BE2C (cell line): ENCODE measurements at places on chromosomes 6 and 20.
A peak's percentile ranks its signal among the peaks of the same experiment; 100 is the strongest.

GRCh38 chr6:3531481-3531880 lies 74.6 kb upstream of the SLC22A23 start:
- DNase-seq, result no peak

GRCh38 chr6:71502168-71502567 lies 213.6 kb downstream of the OGFRL1 start:
- DNase-seq, result no peak

DNA sequence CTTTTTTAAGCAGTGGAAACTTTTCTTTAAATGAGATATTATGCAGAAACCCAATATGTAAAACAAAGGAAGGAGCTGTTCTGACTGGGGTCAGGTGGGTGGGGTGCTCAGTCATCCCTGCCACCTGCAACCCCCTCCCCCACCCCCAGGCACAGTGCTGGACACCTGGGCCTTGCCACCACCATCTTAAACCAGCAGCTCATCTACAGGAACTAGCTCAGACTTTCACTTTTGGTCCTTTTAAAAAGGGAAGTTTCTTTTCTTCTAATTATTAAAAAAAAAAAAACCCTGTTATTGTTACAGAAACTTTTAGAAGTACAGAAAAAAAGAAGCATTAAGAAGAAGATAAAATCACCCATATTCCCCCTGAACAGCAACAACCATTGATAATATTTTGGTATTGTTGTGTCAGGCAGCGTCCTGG lies 37.1 kb downstream of the PPP1R16B start:
- no peak for DNase-seq

DNA sequence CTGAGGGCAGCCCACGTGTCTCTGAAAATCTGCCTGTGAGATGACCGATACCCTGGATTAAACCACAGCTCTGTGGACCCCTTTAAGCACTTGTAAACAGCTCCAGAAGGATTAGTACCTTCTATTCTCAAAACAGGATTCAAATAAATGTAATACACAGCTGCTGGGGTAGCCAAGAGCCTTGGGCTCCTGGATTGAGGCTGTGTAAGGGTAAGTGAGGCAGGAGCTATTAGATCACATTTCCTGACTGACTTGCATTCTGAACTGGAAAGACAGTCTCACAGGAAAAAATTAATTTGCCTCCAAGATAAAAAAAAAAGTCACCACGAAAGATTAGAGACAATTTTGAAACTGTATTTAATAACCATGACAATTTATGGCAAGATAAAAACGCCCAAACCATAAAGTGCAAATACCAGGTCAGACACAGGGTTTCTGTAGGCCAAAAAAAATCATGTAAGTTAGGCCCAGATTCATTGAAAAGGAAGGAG lies 78.0 kb downstream of the TRMT11 start:
- DNase-seq, result no peak

GRCh38 chr20:32356622-32357374 lies 1.3 kb upstream of the ASXL1 start:
- no peak for DNase-seq

DNA sequence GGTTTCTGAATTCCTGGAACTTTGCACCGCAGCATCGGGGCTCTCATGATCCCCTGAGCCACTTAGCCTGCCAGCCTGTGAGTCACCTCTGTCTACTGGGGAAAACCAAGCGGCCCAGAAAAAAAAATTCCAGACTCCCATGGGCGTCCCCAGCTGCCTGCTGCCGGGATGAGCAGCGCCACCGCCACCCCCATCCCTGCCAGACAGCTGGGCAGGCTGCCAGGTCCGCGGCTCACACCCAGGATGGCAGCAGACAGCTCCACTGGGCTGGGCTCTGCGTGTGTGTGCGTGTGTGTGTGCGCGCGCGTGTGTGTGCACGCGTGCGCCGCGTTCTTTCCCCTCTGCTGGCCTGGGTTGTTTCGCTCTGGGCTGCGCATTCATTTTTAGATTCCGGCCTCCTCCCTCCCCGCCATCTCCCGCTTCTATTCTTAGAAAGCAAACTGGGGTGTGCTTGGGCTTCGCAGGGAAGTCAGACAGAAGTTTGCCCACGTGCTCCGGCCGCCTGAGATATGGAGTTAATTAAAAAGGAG lies 38.9 kb upstream of the PMEPA1 start:
- DNase-seq, result peak; percentile 98

DNA sequence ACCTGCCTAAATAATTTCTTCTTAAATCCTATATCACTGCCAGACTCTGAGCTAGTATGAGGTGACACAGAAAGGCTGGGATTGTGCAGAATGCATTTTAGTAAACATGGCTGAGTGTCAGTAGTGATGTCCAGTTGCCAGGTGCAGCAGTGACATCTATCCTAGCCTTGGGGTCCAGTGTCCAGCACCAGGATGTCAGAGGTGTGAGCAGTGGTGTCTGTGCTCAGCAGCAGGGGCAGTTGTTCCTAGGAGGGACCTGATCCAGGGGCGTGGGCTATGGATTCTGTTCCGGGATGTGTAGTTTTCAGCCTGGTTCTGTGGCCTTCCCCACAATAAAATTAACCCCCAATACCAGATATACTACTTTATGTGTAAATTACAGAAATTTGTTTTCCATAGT lies 6.0 kb downstream of the HLA-C start:
- no peak for DNase-seq
